ENCODE measurements at places on chromosomes 1 and 21.

- DNase-seq = no peak
Measured at GRCh38 chr1:231558708-231559185, 30.3 kb downstream of the TSNAX start.

GRCh38 chr21:42674351-42674940, 21.0 kb downstream of the PDE9A start:
- DNase-seq = no peak

DNA sequence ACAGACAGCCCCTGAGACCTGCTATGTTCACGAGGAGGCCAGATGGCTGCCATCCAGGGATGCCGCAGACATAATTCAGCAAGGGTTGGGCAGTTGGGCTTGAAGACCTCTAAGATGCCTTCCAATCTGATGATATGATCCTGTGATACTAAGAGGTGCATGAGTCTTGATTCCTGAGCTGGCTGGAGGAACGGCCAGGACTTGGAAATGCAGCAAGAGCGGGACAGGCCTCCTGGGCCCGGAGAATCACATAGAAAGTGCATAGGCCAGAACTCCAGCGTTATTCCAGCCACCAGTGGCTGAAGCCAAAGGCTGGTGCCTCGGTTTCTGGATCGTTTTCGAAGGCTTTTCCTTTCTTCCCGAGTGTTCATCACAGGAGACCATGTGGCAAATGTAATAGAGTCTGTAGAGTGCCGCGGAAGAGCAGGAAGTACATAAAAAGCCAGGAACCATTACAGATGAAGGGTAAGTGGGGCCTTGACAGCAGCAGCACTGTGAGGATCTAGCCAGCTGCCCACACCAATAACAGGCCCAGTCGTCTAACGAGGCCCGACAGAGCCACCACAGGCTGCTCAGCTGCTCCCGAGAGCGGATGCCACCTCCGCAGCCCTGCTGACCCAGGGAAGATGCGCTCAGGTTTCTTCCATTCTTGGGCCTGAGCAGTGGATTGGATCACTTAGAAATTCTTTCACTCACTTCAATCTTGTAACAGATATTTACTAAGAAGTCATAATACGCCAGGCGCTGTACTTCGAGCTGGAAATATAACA, 14.0 kb upstream of the LHX4 start:
- no peak for DNase-seq

DNA sequence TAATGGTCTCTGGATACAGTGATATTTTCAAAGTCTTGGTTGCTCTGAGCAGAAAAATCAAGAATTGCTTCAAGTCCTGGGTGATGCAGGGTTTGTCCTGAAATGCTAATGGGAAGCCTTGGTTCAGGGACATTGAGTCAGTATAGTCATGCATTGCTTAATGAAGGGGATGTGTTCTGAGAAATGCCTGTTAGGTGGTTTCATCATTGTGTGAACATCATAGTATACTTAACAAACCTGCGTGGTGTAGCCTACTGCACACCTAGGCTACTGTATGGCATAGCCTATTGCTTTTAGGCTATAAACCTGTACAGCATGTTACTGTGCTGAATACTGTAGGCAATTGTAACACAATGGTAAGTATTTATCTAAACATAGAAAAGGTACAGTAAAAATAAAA, 36.4 kb downstream of the TBCE start:
- no peak for DNase-seq

DNA sequence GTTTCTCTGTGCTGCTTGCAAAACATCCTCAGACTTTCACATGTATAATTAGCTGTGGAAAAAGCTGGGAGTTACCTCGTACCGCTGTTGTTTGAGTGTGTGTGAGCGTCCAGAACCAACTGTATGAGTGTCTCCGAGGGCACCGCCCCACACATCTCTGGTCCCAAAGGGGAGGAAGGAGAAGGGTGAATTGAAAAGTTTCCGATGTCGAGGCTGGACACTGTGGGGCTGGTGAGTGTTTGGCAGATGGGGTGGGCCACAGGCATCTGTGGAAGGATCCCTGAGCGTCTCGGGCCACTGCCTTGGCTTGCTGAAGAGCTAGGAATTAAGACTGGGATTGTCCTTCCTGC, 1.2 kb downstream of the ATP2B4 start:
- DNase-seq = no peak

DNA sequence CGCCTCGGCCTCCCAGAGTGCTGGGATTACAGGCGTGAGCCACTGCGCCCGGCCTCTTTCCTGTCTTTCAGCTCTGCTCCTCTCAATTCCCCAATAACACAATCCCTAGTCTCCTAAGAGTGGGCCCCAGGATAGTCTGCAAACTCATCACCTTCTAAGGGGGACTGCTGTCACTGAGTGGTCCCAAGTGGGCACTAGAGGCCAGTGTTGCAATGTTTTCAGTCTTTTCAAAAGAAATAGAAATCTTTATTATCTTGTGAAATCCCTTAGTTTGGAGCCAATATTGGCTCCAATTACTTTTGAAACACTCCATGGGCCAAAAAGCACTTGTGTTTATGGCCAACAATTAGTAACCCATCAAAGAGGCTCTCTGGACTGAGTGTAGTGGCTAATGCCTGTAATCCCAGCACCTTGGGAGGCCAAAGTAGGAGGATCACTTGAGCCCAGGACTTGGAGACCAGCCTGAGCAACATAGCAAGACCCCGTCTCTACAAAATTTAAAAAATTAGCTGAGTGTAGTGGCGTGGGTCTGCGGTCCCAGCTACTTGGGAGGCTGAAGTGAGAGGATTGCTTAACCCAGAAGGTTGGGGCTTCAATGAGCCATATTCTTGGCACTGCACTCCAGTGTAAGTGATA, 28.6 kb upstream of the ZNF697 start:
- DNase-seq = no peak

- no peak for DNase-seq
Measured at GRCh38 chr1:179187735-179188471, 41.6 kb downstream of the ABL2 start.

- DNase-seq = no peak
Measured at GRCh38 chr1:168987330-168987729, 119.2 kb upstream of the ATP1B1 start.

DNA sequence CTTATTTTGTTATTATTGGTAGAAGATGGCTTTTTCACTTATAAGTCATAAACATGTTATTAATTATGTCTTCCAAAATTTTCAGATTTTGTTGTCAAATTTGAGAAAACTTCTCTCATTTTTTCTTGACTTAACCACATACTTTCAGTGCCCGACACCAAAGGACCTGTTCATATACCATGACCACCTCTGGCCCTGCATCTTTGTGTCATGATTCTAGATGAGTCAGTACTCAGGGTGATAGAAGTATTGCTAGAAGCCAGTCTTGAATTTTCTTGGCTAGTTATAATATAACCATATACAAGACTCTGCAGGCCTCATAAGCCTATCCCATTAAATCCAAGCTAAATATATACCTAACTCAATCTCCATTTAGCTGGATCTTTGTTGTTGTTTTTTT, 35.4 kb upstream of the DPH5 start:
- no peak for DNase-seq

DNA sequence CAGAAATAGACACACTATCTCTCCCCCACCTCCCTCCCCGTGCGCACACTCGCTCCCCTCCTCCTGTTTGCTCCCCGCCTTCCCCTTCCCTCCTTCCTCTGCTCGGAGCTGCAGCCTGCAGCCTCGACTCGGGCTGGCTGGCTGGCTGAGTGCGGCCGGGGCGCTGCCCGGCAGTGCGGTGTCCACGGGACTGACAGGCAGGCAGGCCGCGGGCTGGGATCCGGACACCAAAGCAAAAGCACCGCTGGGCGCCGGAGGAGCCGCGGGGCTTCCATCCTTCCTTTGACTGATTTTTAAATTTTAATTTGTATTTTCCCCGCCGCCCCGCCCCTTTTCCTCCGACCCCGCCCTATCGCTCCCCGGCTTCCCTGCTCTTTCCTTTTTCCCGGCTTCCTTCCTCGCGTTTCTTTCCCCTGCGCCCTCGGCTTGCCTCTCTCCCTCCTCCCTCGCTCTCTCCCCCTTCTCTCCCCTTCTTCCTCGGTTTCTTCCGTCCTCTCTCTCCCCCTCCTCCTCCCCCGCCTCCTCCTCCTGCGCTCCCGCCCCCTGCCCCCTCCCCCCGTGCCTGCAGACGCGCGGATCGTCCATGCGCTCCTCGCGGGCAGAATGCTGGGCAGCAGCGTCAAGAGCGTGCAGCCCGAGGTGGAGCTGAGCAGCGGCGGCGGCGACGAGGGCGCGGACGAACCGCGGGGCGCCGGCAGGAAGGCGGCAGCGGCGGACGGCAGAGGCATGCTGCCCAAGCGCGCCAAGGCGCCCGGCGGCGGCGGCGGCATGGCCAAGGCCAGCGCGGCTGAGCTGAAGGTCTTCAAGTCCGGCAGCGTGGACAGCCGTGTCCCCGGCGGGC, 109.4 kb downstream of the NAV1 start:
- DNase-seq = no peak

Data from keratinocyte (primary cell).